NCI-H1105 treated with DMSO at 0.1 percent for 48 hours (cell line): ENCODE measurements at places on chromosomes 2 and 18.
A peak's percentile ranks its signal among the peaks of the same experiment; 100 is the strongest.

DNA sequence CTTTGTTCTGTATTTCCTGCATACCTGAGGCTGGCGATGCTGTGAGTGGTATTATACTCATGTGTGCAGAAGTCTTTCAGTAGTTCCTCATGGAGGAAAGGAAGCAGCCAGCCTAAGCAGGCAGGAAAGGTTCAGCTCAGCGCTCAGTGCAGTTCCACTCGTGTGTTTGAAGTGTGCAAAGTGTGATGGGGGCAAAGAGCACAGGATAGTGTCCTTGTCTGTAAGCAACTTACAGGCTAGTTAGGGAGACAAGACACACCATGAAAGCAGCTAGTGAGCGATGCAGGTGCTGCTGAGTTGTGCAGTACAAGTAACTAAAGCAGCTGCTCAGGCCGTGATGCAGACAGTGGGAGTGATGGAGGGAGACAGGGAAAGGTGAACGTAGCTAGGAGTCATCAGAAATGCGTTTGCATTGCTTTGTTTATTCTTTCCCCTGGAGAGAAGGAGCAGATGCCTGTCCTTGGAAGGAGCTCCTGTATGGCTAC lies 146.2 kb downstream of the LDLRAD4 start:
- no peak for DNase-seq

GRCh38 chr2:120344976-120345581 lies 857 bp upstream of the INHBB start:
- peak; percentile 16 for DNase-seq

DNA sequence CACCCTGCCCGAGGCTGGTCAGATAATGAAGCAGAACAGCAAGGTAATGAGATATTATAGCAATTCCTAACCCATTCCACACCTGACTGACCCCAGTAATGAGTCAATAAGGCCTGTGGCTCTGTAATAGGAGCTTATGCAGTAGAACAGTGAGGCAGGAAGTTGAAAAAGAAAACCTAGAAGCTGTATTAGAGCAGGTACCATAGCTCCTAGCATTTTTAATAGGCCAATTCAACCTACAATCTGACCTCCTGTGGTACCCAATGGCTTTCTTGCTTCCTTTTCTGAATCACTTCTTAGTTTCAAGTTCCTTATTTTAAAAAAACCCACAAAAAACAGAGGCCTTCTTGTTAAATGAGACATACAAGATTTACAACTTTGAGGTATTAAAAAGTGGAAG lies 43.6 kb upstream of the MAP2 start:
- DNase-seq = no peak

DNA sequence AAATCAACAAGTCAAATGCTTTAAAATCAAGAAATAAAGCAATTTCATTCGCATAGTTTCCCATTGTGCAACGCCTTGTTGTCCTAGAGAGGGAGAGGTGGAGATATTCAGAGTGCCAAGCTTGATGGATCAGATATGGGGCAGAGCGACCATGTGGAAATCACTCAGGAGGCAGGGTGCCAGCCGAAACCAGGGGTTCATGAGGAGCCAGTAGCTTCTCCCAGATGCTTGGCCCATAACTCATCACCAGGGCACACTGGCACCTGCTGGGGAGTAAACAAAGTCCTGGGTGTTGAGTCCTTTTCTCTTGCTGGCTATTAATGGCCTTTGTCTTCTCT lies 53.0 kb upstream of the ASAP2 start:
- no peak for DNase-seq

- DNase-seq = no peak
Observed at GRCh38 chr18:67510831-67511230, 5.7 kb downstream of the DSEL start.

- no peak for DNase-seq
Observed at GRCh38 chr2:142536966-142537365, 340.5 kb upstream of the KYNU start.

DNA sequence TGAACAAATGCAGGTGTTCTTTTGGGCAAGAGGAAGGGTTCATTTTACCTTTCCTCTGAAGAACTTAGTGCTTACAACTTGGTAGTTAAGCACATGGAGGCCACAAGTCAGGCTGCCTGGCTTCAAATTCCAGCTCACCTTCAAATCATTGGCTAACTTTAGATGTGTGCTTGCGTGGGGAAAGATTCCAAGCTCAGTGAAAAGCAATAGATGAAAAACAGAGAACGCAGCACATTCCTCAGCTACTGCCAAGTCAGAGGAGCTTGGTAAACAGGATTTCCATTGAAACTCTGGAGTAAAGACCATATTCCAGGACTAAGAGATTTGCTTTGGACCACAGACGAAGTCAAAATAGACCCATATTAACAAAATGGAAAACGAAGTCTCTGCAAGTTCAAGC lies 96.3 kb upstream of the ASB18 start:
- DNase-seq = no peak

GRCh38 chr2:222623756-222624309 lies 32.1 kb downstream of the FARSB start:
- no peak for DNase-seq

GRCh38 chr2:173191601-173192000 lies 116.0 kb downstream of the MAP3K20 start:
- no peak for DNase-seq

GRCh38 chr2:121171625-121172119 lies 113.3 kb downstream of the TFCP2L1 start:
- no peak for DNase-seq

- DNase-seq = no peak
Observed at GRCh38 chr18:59851784-59852399, 47.9 kb upstream of the PMAIP1 start.

- no peak for DNase-seq
Observed at GRCh38 chr2:62884514-62884913, 166.1 kb upstream of the OTX1 start.

DNA sequence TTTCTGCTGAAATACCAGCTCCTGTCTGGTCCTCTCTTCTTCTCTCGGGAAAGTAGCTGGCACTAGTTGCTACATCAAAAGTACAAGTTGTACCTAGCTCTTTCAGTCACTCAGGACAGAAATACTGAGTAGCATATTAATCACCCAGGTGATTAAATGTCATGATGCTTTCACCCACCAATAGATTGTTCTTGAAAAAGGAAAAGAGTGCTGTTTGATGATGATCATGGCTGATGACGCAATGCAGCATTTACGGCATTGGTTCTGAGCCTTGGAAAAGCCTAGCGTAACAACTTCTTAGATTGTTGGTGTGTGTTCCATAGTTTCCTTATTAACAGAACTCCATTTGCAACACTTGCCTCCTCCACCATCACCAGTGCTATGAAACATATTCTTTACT lies 190.7 kb downstream of the CDH7 start:
- DNase-seq = no peak

GRCh38 chr2:42905341-42906110 lies 113.1 kb upstream of the HAAO start:
- no peak for DNase-seq

GRCh38 chr2:66581339-66582103 lies 146.6 kb downstream of the MEIS1 start:
- DNase-seq = no peak

GRCh38 chr18:78894033-78894305 lies 85.6 kb upstream of the SALL3 start:
- DNase-seq = no peak

GRCh38 chr2:105590780-105591660 lies 153.7 kb upstream of the NCK2 start:
- no peak for DNase-seq

- no peak for DNase-seq
Observed at GRCh38 chr2:126437016-126437415, 218.9 kb upstream of the GYPC start.

DNA sequence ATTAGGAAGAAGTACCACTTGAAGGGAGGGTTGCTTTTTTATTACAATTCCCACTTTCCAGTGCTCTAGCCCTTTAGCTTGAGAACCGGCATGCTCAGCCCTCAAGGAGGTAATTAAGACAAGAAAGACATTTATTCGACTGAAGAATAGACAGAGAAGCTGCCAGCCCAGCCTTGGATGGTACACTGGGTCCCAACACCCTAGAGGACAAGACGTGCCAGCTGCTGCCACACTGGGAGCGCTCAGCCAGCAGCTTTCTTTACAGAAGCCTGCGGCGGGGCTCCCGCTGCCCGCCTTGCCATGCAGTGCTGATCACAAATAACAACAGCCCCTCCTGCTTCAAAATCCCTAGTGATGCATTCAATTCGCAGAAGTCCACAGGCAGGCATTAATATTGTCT lies 746.3 kb upstream of the RAB6C start:
- DNase-seq = no peak

GRCh38 chr2:203688798-203689197 lies 17.6 kb upstream of the CD28 start:
- DNase-seq = no peak
